ENCODE measurements at places on chromosomes 11 and 22.

GRCh38 chr11:35267504-35267903 is 128.5 kb downstream of the CD44 start:
- DNase-seq: no peak

DNA sequence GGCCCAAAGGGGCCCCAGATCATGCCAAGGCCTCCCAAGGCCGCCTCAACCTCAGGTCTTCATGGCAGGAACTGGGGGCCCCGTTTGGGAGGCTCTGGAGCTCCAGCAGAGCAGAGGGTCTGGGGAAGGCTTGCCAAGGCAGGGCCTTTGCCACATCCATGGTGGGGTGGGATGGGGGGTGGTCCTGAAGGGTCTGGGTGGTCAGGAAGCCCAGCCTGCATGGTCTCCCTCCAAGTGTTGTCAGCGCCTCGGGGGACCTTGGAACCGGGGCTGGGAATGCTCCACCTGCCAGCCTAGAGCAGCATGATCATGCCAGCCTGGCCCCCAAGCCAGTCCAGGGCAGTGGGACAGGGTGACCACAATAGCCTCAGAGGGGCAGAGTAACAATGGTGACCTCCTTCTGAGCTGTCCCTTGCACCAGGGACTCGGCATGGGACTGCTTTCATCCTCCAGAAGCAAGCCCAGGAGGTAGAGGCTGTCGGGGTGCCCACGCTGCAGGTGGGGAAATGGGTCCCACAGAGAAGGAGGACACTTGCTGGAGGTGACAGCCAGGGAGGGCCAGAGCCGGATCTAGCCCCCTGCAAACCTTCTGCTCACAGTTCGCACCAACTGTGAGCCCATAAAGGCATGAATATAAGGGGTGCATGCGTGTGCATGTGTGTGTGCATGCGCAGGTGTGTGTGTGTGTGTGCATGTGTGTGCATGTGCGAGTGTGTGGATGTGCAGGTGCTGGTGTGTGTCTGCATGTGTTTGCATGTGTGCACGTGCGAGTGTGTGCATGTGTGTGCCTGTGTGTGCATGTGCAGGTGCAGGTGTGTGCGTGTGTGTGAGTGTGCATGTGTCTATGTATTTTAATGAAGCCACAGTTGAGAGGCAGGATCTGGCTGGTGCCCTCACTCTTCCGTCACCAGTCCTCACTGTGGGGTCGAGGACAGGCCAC is 63.8 kb downstream of the MYEOV start:
- DNase-seq: no peak

GRCh38 chr22:29011240-29012100 is 50.2 kb downstream of the C22orf31 start:
- no peak for DNase-seq

DNA sequence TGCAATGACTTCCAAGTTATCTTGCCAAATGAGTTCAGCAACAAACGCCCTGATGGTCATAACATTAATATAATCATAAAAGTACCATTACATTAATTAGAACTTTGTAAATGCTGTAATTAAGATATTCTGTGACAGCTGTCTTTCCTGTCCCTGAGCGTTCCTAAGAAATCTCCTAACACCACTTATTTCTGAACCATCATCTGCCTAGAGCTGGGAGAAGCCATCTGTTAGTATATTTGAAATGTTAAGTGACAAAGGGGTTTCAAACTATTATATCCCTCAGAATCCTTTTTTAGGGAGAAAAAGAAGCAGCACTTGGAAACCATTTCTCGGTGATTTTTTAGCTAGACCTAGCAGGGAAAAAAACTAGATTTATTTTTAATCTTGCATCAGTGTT is 657.5 kb downstream of the FAM181B start:
- DNase-seq: no peak

GRCh38 chr11:68825571-68825970 is 16.1 kb downstream of the CPT1A start:
- DNase-seq: no peak

DNA sequence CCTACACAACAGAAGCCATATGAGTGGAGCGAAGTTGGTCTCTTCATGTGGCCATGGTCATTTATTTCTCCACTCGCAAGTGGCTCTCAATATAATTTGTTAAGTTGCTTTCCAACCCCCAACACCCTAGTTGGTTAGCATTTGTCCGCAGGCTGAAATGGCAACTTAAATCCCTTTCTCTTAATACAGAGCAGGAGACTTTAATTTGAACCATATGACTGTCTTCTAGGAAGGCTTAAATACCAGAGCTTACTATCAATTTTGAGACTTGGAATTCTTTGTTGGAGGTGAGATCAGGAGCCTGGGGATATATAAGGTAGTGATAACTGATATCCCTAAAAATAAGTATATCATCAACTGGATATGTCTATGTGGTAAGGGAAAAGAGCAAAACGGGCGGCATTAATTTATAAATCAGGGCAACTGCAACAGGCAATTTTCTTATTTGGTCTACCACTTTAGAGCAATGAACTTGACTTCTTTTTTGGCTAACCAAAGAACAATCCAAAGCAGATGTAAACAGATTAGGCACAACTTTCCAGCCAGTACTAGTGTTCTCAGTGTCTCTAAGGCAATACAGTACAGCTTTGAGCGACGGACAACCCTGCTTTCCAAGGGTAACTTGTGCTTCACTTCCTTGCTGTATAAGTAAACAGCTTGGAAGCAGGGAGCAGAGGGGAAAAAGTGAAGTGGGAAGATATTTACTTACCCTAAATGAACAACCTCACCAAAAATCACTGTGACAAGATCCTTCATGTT is 74.7 kb upstream of the APOA1 start:
- no peak for DNase-seq

- DNase-seq: no peak
These were observed 308.9 kb upstream of the MPPED2 start for GRCh38 chr11:30895046-30895445.

GRCh38 chr11:70807195-70807543 is 408.8 kb downstream of the CTTN start:
- no peak for DNase-seq

DNA sequence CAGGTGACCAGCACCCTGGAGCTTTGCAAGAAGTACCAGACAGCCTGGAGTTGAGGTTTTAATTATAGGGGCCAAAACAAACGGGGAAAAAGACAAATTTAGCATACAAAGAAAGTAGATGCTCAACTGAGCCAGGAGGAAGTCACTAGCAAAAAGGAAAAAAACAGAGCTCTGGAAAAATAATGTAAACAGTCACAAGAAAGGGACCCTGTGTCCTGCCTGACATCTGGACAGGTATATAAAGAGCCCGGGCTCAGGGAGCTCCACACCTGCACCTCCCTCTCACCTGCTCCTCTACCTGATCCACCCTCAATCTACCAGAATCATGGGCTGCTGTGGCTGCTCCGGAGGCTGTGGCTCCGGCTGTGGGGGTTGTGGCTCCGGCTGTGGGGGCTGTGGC is at the start of gene KRTAP5-10:
TSS of gene KRTAP5-10 (plus strand) at position 301 of the 400 bp plus-strand sequence. CDS start at position 326, 25 bp downstream.
- DNase-seq: no peak

All from activated CD8-positive, alpha-beta memory T cell treated with anti-CD3 and anti-CD28 coated beads for 4 hours (primary cell).